ENCODE measurements at places on chromosomes 3 and 15. TPM values are rescaled to one million over a fixed set of nuclear protein-coding genes. Genes with fewer than 3 reads are reported as not detected.
A peak's percentile ranks its signal among the peaks of the same experiment; 100 is the strongest.

GRCh38 chr15:92833106-92833433, 67.1 kb upstream of the CHD2 start:
- DNase-seq, result no peak

GRCh38 chr3:4006288-4006687, 207.1 kb downstream of the LRRN1 start:
- DNase-seq, result peak; percentile 80

- no peak for DNase-seq
Observed at GRCh38 chr15:39737196-39737550, 45.5 kb downstream of the FSIP1 start.

GRCh38 chr3:110343945-110344344, 727.7 kb upstream of the NECTIN3 start:
- no peak for DNase-seq

- DNase-seq, result no peak
Observed at GRCh38 chr3:190077395-190078045, 43.2 kb downstream of the P3H2 start.

DNA sequence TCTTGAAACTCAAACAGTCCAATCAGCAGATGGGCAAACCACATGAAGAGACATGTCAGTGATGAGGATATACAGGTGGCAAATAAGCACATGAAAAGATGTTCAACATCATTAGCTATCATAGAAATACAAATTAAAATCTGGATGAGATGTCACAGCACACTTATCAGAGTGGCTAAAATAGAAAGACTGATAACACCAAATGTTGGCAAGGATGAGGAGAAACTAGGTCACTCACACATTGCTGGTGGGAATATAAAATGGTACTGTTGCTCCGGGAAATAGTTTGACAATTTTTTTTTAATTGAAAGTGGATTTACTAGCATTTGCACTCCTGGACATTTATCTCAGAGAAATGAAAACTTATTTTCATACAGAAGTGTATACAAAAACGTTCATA, 8.4 kb downstream of the PGPEP1L start:
- no peak for DNase-seq

GRCh38 chr15:81400640-81401236, 26.7 kb upstream of the TMC3 start:
- DNase-seq, result peak; percentile 29

GRCh38 chr3:49780080-49780974, 6.0 kb downstream of the IP6K1 start:
- no peak for DNase-seq

DNA sequence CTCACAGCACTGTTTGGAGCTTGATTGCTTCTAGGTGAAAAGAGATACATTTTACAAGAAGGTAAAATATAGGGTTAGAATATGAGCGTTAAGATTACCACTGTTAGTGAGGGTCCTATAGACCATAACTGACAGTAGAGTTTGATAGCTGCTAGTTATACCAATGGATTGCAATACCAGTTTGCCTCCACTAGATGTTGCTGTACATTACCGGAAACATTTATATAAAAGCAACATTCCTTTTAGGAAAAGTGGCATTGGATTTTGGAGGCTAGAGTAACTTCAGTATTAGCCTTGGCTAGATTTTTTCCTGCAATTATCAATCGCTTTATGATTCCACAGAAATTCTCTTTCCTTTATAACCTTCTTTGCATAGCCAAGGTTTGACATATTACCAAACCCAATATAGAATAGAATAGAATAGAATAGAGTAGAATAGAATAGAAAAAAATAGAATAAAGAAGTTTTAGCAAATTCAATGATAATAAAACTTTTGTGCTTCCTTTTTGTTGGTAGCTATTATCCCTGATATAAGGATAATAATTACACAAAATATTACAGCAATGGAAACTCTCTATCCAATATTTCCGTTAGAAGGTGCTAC, 1093.6 kb upstream of the ALCAM start:
- DNase-seq, result peak; percentile 43

The EFHB gene
- not detected for total RNA-seq

The SKOR1 gene
- not detected for total RNA-seq

The FGF12 gene
- 4.4 TPM for total RNA-seq

The ZBTB47 gene
- 3.8 TPM for total RNA-seq

Measured in H4 (cell line).